Activated T-helper 17 cell treated with anti-CD3 and anti-CD28 coated beads, Interleukin-2, amount 50 U/mL, for 72 hours (primary cell): ENCODE measurements at places on chromosomes 6 and 20. TPM values are rescaled to one million over a fixed set of nuclear protein-coding genes. Genes with fewer than 3 reads are reported as not detected.
A peak's percentile ranks its signal among the peaks of the same experiment; 100 is the strongest.

Gene SLC12A5
- not detected for total RNA-seq

GRCh38 chr20:51760905-51761546 is 7.2 kb downstream of the ATP9A start:
- ATAC-seq: no peak

DNA sequence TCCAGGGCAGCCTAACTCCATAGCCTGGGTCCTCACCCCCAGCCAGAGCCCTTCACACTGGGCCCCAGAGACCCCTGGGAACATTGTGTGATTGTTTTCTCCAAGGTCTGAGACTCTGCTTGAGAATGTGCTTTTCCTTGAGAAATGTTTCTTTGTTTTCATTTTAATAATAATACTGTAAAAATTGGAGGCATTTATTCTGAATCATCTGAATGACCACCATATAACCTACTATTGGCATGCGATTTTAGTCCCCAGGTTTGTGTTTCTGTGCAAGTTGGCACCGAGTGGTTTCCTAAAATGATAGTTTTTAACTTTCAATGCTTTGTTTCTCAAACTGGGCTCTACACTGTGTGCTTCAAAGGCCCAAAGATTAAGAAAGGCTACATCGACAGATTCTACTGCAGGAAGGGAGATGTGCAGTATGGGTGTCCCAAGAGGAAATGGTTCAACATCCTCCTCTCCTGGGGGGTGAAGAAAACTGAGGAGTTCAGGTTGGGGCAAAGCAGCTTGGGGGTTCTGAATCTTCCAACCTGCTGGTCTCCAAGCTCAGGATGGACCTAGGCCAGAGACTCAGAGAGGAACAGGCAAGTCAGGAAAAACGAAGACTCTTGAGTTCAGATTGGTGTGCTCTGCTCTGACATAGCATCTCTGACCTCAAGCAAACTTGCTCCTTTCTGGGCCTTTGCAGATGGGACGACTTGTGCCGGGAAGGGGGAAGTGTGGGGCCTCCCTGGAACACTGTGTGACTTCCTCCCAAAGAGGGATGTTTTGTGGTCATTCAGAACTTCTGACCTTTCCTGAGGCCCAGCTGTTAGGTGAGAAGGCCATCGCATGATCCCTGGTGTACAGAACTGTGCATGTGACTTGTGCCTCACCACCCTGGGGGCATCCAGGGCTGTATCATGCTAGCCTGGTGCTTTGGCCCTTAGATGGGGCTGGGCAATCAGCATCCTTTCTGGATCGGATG is 31.0 kb downstream of the DAAM2 start:
- no peak for ATAC-seq

Gene RIMS4
- 0.13 TPM for total RNA-seq

Gene ATXN1
- 115 TPM for total RNA-seq

- peak; percentile 26 for ATAC-seq
These were observed 24.0 kb upstream of the GTSF1L start for GRCh38 chr20:43750774-43751166.

DNA sequence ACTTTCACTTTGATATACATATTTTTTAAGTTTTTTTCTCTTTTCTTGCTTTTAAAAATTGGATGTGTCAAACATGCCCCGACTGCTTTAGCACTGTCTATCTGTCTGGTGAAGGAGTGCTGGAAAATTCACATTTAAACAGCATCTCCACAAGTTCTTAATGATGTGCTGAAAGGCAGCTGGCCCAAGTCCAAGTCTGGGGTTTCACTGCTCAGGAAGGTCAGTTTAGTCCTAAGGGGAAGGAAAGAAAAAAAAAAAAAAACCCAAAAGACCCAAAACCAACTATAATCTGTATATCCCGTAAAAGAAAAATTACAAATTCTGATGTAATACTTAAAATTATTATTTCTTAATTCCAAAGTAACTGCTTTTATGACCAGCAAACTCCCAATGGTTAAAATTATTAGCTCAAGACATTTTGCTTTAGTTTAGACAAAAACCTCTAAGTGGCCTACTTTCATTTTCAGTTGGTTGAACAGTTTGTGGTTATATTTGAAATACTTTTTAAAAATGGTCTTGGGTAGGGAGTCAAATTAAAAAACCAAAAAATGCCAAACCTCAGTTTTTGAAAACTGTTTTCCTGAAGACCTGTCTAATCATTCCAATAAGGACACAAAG is 79.5 kb upstream of the PREP start:
- no peak for ATAC-seq

- ATAC-seq: no peak
These were observed 5.9 kb upstream of the SERPINB6 start for GRCh38 chr6:2977290-2977689.

DNA sequence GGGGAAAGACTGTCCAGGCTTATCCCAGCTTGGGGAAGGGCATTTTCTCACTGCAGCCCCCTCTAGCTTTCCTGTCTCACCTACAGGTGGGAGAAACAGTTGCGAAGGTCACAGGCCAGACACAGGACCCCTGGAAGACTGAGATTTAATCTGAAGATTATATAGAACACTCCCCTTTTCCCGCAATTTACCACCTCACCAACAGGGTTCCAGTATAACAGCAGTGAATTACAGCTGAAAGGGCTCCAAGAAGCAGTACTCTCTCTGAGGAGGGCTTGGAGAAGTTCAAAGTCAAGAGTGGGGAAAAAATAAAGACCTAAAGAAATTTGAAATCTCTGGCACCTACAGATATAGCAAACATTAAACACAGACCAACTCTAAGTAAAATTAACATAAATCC is 111.9 kb downstream of the ANKRD60 start:
- no peak for ATAC-seq

Gene RAMACL
- 0.32 TPM for total RNA-seq
